DMS79 (cell line): ENCODE measurements at places on chromosomes 4 and X.

DNA sequence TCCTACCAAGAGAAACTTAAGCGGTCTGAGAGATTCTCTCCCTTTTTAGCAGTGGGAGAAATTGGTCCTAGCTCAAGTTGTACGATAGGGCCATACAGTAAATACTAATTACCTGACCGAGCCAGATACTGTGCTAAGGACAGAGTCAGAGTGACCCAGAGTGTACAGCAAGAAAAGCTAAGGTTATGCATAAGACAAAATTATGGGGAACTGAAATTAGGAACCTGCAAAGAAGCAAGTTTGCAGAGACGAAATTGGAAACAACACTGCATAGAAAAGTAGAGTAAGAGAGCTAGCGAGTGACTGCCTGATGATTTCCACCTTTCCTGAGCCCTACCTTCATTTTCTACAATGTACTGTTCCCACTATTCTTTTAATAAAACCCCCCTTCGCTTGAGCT lies 278.1 kb downstream of the NKX6-1 start:
- DNase-seq: no peak

DNA sequence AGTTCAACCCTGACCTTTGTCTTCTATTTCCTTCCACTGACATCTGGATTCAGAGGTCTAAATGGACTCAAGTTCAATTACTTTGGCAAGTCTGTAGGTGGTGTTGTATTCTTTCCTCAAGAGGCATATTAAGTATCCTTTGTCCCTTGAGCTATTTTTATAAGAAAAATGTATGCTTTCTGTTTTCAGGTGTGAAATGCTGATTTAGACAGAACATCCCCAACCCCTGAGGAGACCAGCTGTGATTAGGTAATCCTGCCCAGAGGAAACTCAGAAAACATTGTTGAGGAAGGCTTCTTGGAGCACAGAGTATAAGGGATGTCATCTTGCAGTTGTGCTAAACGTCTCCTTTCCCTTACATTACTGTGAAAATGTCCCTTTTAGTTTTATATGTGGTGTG lies 46.6 kb upstream of the EGFL6 start:
- no peak for DNase-seq

DNA sequence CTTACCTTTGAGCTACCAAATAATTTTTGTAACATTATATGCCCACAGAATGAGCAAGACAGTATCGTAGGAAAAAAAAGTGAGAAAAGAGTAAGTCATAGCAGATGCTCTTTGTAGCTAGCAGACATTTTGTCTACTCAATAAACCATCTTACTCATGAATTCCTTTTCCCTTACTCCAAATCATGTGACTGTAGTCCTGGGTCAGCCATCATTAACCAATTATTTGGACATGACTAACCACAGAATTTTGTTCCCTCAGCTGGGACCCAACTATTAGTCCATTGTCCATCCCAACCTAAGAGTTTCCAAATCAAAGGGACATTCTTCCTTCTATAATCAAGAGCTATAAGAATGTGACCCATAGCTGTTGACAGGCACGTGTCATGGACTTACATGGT lies 11.4 kb downstream of the UBE2D3 start:
- DNase-seq: no peak

DNA sequence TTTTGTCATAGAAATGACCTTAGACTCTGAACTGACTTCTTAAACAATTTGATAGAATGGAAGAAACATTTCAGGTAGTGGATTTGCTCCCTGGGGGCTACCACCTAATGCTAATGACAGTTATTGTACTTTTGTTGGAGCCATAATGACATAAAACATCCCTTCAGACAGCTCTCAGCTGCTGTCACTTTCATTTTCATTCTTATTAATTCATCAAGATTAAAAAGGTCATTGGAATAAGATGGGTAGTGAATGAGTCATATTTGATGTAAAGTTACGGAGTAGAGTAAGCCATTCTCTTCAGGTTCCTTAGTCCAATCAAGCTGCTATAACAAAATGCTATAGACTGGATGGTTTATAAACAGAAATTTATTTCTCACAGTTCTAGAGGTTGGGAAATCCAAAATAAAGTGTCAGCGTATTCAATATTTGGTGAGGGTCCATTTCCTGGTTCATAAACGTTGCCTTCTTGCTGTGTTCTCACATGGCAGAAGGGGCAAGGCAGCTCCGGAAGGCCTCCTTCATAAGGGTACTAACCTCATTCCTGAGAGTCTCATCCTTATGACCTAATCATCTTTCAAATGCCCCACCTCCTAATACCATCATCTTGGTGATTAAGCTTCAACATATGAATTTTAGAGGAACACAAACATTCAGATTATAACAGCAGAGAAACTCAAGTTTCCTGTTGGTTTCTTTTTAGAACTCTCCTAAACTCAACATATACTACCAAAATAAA lies 268.5 kb downstream of the ARAP2 start:
- DNase-seq: no peak

GRCh38 chr4:123338715-123339114 lies 57.9 kb upstream of the SPRY1 start:
- no peak for DNase-seq

- peak; percentile 41 for DNase-seq
Measured at GRCh38 chr4:140158365-140159030, 4.5 kb upstream of the MAML3 start.

- DNase-seq: no peak
Measured at GRCh38 chrX:20352935-20353336, 86.2 kb upstream of the RPS6KA3 start.

- no peak for DNase-seq
Measured at GRCh38 chr4:88107406-88108107, 50.9 kb downstream of the ABCG2 start.

DNA sequence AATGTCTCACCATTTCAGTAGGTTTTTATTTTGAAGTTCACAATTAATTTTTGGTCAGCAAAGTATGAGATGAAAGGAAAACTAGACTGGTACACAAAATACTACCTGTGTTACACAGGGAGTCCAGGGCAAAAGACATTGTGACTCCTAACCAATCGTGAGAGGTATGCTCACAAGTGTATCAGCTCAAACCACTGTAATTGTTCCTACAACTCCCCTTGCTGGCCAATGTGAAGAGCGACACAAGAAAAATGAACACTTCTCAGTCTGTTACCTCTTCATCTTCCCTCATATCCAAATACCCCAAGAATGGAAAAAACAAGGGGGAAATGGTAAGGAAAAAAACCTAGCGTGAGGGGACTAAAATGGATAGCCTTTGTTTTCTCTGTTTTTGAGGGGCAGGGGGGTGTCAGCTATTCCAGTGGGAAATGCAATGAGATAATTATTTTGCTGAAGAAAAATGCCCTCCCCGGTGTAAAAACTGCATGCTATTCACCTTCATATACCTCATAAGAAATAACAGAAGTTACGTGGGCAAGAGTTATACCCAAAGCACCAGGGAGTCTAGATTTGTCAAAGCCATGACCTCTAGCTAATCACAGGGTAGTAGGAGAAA lies 30.6 kb upstream of the NSUN7 start:
- peak; percentile 40 for DNase-seq

GRCh38 chr4:162356181-162356580 lies 192.4 kb upstream of the FSTL5 start:
- DNase-seq: no peak

DNA sequence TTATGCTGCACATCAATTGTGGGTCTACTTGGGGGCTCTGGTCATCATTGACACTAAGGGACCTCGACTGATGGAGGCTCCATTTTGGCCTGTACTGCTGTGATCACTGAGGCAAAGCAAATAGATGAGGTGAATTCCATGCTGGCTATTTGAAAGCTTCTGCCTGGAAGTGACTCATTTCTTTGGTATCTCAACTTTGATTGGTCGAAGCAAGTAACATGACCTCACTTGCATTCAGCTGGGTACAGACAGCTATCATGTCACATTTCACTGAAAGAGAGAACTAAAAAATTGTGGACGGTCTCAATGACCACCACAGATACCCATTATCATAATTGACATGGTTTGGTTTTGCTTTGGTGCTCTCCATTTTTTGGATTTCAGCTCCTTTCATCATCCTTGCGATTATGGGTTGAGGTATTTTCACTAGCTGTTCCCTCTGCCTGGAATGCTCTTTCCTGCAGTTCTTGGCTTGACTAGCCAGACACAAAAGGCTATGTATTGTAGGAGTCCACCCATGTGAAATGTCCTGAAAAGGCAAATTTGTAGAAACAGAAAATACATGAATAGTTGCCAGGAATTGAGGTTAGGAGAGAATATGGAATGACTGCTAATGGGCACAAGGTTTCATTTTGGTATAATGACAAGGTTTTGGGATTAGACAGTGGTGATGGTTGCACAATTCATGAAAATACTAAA lies 369.2 kb upstream of the LCORL start:
- DNase-seq: no peak

GRCh38 chrX:11792461-11793421 lies 34.7 kb downstream of the MSL3 start:
- DNase-seq: no peak

- DNase-seq: no peak
Measured at GRCh38 chr4:139846766-139847165, 181.1 kb downstream of the MGST2 start.

- no peak for DNase-seq
Measured at GRCh38 chr4:77564231-77564630, 41.4 kb upstream of the CXCL13 start.

DNA sequence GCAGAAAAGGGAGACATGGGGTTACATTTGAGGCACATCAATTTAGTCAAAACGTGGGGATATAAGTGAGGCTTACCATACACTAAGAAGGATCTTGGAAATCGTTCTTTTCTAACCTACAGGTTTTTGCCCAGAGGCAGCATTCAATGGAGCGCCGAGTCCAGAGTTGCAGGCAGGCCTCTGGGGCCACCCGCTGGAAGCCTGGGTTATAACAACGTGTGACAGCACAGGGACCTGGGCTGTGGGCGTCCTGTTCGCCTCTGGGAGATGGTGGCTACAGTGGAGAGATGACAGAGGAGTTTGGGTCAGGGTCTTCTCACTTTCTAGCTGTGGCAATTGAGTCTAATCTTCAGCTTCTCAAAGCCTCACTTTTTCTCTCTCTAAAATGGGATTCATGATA lies 53.9 kb downstream of the ENPP6 start:
- DNase-seq: no peak

- DNase-seq: no peak
Measured at GRCh38 chr4:64670647-64671046, 261.4 kb upstream of the TECRL start.

GRCh38 chrX:37349221-37350033 lies at the start of gene PRRG1:
TSS of gene PRRG1 (plus strand) at chrX:37349364. CDS start at chrX:37406250, 56,886 bp downstream.
- no peak for DNase-seq

GRCh38 chr4:7759635-7760034 lies 180.0 kb downstream of the AFAP1 start:
- DNase-seq: no peak

GRCh38 chr4:25926462-25926861 lies 12.4 kb downstream of the SMIM20 start:
- DNase-seq: no peak

DNA sequence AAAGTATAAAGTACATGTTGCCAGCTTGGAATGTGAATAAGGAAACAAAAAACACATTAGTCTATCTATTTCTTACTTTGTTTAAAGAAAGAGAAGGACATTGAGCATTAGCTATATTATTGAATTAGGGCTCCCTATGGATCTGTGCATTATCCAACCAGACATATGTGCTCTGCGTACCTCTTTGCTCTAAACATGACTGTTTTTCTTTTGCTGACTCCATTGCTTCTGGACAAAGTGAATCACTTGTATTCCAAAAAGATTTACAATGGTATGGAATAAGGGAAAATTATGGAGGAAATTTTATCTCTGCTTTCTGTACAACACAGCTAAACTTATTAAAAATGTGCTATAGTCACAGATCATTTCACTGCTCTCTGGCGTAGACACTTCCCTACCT lies 727.8 kb upstream of the LCORL start:
- no peak for DNase-seq

- DNase-seq: no peak
Measured at GRCh38 chrX:30065226-30065625, 150.1 kb upstream of the MAGEB2 start.

DNA sequence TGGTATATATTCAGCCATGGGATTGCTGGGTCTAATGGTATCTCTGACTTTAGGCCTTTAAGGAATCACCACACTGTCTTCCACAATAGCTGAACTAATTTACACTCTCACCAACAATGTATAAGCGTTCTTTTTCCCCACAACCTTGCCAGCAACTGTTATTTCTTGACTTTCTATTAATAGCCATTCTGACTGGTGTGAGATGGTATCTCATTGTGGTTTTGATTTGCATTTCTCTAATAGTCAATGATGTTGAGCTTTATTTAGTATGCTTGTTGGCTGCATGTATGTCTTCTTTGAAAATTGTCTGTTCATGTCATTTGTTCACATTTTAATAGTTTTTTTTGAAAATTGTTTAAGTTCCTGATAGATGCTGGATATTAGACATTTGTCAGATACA lies 235.2 kb downstream of the HEPH start:
- DNase-seq: no peak

- DNase-seq: no peak
Measured at GRCh38 chr4:84875636-84876371, 90.7 kb downstream of the WDFY3 start.

DNA sequence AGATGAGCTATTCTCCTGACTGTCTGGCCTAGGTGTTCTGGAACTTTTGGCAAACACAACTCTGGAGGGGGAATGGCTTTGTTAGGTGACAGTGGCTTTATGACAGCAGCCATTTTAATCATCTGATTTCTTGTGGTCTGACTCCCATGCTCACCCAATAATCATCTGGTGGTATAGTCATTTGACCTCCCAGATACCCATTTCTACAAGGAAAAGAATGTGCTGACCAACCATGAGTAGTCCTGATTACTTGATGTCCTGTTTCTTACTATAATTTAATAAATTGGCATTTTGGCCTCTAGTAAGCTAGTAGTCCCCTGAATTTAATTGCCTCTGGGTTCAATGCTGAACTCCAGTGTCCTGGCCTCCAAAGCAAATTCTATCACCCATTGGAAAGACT lies 109.9 kb upstream of the DUSP21 start:
- no peak for DNase-seq

DNA sequence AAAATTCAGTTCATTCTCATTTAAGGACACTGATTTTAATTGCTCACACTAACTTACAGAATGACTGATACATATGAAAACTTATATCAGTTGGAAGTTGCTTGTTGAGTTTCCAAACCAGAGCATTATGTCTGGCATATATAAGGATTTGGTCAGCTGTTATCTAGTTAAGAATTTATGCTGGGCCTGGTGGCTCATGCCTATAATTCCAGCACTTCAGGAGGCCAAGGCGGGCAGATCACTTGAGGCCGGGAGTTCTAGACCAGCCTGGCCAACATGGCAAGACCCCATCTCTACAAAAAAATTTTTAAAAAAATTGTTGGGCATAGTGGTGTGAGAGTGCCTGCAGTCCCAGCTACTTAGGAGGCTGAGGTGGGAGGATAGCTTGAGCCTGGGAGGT lies 73.1 kb downstream of the SPRY1 start:
- DNase-seq: no peak

GRCh38 chr4:123088501-123088900 lies 166.1 kb upstream of the NUDT6 start:
- no peak for DNase-seq

- DNase-seq: no peak
Measured at GRCh38 chr4:175470131-175470530, 341.9 kb downstream of the GPM6A start.
